ENCODE measurements at places on chromosomes 1 and 21.

DNA sequence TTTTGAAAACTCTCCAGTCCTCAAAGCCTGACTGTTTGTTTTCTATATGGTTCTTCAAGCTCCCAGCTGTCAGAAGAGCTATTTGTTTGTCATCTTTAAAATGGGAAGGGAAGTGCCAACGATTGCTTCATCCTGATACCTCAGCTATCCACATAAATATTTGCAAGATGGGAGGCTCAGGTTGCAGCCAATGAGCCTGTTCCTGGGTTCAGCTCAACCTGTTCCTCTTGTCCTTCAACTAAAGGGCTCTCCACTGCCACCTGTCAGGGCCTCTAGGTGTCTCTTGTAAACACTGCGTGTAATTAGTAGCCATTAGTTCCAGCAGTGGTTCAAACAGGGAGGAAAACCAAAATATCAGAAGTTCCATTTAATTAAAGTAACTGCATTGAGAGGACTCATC lies 445.1 kb downstream of the AJAP1 start:
- no peak for DNase-seq

DNA sequence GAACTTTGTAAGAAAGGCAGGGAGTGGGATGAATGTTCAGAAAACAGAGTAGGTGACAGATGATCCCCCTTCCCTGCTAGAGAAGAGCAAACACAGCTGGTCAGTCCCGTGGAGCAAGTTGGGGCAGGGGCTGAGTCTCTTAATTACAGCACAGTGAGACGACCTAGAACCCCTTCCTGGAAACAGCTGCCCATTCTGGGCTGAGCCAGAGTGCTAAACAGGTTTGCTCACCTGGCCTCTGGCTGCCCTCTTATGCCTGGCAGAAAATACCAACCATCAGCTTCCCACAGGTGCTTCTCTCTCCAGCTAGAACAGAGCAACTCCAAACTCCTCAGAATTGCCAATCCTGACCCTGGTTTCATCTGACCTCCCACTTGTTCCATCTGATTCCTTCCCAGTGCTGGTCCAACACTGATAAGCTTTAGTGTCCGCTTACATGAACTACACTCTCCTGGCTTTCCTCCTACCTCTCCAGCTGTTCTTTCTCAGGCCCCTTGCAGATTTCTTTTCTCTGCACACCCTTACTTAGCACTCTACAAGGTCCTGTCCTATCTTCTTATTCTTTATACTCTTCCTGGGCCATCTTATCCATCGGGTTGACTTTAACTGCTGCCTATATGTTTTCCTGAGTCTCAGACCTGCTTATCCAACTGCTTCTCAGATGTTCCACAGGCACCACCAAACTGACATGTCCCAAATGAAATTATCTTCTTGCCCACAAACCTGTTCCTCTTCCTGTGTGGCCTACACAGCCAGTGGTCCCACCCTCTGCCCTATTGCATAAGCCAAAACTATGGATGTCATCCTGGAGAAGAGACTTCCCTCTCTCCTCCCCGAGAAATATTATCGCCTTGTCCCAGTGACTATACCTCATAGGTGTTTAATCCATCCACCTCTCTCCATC lies 22.6 kb upstream of the COL9A2 start:
- no peak for DNase-seq

DNA sequence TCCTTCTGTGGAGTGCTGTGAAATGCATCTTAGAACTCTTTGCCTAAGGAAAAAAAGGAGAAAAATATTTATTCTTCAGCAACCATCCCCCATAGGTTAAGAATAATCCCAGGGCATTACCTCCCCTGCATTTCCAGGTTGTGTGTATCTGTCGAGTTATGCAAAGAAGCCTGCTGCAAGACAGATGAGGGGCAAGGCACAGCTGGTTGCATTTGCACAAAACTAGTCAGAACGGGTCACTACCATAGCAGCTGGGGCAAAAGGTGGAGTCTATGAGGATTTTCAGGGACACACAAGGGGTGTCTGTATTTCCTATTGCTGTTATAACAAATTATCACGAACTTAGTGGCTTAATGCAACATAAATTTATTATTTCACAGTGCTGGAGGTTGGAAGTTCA lies 443.4 kb upstream of the C1orf87 start:
- no peak for DNase-seq

DNA sequence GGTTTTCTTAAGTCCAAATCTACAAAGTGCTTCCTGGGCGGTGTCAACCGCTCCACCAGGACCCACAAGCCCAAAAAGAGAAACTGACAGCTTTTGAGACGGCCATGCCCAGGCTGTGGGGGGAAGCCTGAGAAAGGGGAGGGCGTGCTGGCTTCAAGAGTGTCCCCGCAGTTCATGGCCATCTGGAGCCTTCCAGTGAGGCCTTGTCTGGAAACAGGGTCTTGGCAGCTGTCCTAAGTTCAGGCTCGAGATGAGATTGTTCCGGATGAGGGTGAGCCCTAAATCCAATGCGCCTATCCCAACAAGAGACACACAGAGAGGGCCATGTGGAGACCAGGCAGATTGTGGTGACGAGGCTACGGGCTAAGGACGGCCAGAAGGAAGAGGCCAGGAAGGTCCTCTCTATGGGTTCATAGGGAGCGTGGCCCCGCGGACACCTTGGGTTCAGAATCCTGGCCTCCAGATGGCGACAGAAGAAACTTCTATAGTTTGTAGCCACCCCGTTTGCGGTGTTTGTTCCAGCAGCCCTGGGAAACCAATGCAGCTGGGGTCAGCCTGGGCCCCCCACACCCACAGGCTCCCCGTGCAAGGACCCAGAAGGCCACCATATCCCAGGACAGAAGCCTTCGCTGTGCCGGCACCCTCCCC lies 70.2 kb downstream of the ARHGEF16 start:
- DNase-seq: no peak

DNA sequence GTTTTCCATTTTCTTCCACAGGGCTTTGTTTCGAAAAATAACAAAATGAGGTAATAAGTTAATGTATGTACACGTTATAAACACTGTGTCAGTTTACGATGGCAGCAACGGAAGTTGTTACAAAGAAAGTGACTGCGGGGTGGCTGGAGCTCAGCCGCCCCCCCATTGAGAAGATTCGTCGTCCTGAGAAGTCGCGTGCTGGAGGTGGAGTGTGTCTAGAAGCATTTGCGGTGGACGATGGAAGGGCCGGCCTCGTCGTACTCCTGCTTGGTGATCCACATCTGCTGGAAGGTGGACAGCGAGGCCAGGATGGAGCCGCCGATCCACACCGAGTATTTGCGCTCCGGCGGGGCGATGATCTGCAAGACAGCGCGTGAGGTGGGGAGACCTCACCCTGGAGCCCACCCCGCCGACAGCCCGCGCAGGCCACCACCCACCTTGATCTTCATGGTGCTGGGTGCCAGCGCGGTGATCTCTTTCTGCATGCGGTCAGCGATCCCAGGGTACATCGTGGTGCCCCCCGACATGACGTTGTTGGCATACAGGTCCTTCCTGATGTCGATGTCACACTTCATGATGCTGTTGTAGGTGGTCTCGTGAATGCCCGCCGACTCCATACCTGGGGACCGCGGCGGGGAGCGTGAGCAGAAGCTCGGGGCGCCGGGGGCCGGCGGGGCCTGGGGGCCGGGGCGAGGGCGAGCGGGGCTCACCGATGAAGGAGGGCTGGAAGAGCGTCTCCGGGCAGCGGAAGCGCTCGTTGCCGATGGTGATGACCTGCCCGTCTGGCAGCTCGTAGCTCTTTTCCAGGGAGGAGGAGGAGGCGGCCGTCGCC lies 2.4 kb downstream of the ACTA1 start:
- no peak for DNase-seq

DNA sequence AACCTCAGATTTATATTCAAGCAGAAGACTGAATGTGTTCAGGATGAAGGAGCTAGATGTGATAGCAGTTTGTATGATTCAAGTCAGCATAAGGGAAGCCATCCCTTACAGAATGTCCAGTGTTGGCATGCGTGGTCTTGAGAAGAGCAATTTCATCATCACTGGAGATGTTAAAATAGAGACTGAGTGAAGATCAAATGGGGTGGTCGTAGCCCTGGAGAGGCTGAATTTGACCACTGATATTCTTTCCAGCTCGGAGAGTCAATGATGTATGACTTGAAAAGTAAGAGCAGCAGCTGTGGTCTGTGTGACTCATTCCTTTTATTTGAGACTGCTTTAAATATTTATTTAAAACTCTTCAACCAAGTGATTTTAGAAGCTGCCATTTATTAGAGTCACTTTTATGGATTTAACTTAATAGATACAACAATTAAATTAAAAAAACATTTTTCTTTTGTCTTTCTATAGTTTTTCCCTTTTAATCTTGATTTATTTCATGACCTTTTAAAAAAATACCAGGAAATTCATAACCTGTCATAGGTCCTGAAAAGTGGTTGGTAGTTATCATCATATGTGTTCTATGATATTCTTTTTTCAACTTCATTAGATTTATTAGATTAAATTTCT lies 15.5 kb downstream of the FMN2 start:
- DNase-seq: no peak

DNA sequence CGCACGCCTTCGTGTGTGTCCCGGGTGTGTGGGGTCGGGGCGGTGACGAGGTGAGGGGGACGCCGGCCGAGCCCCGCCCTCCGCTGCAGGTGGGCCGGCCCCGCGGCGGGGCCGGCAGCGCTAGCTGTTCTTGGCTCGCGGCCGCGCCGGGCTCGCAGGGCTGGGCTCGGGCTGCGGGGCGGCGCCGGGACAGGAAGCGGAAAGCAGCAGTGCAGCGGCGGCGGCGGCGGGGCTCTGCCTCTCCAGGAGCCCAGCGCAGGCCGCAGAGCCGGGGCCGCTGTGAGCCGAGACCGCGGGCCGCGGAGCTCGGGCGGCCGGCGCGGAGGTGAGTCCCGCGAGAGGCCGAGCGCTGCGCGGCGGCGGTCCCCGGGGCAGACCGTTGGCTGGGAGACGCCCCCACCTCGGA lies at the start of gene VANGL1:
Gene VANGL1, plus strand, starts transcription at position 209 of the 406 bp plus-strand sequence. CDS start 9,444 bp downstream, outside the sequence.
- DNase-seq: peak; percentile 12

- DNase-seq: no peak
Measured at GRCh38 chr1:114094363-114094634, 59.4 kb downstream of the SYT6 start.

DNA sequence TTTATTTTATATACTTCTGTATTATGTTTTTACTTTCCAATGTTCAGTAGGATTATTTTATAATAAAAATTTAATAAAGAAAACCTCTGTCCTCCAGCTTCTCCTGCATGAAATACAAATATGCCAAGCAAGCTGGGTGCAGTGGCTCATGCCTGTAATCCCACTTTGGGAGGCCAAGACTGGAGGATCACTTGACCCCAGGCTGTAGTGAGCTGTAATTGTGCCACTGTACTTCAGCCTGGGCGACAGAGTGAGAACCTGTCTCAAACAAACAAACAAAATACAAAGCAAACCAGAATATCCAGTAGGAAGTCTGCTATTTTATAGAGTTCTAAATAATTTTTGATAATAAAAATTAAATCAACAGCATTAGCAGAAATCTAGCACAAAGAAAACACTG lies 168.8 kb downstream of the EIF4G3 start:
- no peak for DNase-seq

GRCh38 chr1:32525053-32525452 lies 14.2 kb upstream of the ZBTB8A start:
- no peak for DNase-seq
